ENCODE measurements at places on chromosomes 2 and 18.

DNA sequence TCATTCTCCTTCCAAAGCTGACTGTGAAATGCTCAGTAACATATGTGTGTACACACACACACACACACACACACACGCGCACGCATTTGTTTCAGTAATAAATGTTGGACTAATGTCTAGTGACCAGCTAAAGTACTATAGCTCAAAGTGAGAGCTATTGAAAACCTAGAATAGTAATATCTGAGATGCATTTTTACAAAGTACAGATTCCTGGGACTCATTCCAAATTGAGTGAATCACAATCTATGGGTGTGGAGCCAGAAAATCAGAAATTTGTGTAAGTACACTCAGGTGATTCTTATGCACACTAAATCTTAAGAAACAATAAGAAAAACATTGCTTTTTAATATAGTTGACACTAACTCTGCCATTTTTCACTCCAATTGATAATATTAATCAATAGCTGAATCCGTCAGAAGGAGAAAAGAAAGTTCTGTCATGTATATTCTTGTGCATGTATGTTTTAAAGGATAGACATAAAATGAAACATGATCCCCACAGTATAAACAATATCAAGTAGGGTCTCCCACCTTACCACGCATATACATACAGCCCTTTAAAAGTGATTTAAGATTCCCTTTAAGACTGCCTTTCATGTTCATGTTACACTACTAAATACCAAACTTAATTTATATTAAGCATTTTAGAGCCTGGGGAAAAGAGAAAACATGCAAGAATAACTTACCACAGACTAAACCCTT is 123.5 kb downstream of the ATAD2B start:
- no peak for DNase-seq

- DNase-seq = no peak
Measured at GRCh38 chr2:215907147-215907546, 106.2 kb downstream of the MREG start.

DNA sequence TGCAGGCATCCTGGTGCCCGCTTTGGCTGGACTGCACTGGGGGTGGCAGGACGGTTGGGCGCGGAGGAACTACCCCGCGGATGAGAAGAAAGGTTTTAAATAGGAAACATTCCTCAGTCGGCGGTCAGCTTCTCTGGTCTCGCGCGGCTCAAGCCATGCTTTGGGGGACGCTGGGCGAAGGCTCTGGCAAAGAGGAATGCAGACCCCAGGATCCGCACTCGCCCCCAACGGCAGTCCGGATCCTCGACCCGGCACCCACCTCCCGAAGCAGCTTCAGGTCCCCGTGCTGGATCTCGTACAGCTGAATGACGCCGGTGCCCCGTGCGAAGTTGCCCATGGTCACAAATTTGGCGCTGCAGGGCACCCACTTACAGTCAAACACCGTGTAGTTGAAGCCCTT is 686 bp upstream of the PNO1 start:
- DNase-seq = peak; percentile 59

GRCh38 chr2:45983213-45983612 is 314.0 kb upstream of the EPAS1 start:
- DNase-seq = no peak

GRCh38 chr2:43569921-43570320 is 25.9 kb downstream of the THADA start:
- DNase-seq = no peak

GRCh38 chr2:44462934-44463849 is 101.4 kb downstream of the CAMKMT start:
- no peak for DNase-seq

DNA sequence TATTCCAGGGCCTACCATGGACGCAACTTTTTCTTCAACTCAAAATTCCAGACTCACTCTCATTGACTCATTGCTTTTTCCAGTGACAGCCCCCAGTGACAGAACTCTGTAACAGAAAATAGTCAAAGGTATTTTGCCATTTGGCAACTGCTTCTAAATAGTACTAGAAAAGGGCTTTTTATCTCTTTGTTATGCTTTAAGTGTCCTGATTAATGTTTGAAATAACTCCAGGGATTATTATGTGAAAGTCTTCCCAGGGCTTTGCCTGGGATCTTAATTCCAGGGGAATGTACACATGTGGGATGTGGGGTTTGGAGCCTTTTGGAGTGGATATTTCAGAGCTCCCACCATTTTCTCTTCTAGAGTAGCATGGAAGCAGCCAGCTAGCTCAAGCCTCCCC is 198.8 kb downstream of the KCNS3 start:
- no peak for DNase-seq

GRCh38 chr18:7152440-7152839 is 34.8 kb upstream of the LAMA1 start:
- DNase-seq = no peak

GRCh38 chr2:234850818-234851217 is 101.0 kb upstream of the SH3BP4 start:
- no peak for DNase-seq

Measured in HTR-8/SVneo (cell line).